NCI-H2171 (cell line): ENCODE measurements at places on chromosomes 12 and 14.

GRCh38 chr12:130499474-130499873, 161.8 kb downstream of the PIWIL1 start:
- no peak for DNase-seq

DNA sequence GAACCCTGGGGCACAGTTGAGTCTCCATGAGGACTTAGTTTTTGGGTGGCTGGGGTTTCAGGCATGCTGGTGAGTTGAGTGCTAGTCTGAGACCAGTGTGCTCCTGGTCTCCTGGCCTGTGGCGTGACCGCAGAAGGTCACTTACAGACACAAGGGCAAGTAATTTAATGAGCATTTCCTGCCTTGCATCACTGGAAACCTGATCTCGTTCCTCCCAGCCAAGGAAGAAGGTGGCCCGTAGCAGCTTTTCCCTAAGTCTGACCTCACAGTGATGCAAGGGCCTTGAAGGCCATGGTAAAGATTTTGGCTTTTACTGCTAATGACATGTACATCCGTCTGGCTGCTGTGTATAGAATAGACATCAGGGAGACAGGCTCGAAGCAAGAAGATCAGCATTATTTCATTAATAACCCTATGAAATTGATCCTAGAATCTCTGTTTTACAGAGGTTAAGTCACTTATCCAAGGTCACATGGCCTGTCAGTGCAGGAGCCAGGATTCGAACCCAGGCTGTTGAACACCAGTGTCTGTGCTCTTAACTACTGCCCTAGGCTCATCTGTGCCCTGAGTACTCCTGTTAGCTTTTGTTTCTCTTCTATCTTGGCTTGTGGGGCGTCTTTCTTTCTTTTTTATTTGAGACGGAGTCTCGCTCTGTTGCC, 4.6 kb downstream of the TMEM120B start:
- DNase-seq: no peak

DNA sequence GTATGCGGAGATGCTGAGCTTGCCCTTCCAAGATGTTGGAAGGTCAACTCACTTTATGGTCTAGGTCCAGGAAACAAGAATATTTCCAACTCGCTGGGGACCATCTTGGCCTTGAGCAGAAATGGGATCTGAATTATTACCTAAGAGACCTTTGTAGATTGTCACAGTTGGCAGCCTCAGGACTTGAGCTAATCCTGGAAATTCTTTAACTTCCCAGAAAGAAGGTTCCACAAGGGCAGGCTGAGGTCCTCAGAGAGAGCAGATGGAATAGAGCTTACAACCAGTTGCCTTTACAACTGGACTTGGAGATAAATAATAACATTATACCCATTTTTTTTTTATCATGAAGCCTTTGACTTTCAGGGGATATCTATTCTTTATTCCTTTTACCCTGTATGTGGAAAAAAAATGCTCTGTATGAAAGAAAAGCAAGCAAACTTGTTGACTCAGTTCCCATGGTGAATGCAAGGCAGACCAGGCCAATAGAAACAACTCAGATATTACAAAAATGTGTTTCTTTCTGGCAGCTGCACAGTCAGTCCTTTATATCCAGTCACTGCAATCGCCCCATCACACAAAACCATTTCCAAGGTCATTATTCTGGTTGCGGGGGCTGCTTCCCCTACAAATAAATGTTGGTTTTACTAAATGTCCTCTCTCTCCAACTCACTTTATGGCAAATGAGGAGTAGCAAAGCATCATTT, 401.4 kb downstream of the ZFP36L1 start:
- DNase-seq: no peak

DNA sequence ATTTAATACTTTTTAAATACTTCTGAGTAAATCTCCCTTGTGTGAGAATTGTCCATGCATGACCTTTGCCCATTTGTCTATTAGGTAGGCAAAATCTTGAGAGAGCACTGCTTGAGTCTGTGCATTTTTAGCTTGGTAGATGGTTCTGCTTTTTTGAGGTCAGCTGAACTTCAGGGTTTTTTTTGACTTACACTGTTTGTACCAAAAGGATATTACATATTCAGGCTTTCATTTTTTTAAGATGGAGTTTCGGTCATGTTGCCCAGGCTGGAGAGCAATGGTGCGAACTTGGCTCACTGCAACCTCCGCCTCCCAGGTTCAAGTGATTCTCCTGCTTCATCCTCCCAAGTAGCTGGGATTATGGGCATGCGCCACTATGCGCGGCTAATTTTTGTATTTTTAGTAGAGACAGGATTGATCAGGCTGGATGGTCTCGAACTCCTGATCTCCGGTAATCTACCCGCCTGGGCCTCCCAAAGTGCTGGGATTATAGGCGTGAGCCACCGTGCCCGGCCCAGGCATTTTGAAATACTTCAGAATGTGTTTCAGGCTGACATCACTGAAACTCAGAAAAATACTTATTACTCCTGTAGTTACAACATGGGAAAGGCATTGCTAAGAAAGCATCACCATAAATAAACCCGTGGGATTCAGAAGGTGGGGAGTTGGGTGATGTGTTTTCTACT, 11.1 kb downstream of the RASSF3 start:
- DNase-seq: no peak

GRCh38 chr14:67079846-67080245, 109.4 kb upstream of the GARIN2 start:
- no peak for DNase-seq

DNA sequence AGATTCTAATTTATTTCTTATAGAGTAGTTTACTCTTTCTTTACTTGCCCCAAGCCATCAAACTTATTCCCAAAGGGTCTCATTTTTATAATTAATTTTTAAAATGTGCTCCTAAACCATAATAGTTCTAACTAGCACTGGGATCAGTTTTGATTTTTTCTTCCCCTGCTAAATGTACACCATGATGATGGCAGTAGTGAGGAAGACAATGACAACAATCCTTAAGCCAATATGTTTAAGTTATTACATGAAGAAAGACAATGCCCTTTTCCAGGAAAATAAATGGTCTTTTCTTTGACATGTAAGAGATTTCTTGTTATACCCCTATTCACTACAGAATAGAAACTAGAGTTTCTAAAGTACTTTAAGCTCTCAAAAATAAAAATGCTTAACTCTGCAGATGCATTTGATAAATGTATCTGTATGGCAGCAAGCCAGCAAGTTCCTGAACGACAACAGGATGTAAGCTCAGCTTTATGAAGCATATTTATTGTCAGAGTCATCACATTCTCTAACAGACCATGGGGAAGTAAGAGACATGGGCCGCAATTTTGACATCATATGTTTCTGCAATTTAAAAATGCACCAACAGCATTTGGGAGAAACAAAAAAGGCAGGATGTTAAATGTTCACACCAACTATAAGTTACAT, 36.0 kb upstream of the SNX6 start:
- no peak for DNase-seq

GRCh38 chr12:115407036-115407435, 723.1 kb upstream of the TBX3 start:
- no peak for DNase-seq

DNA sequence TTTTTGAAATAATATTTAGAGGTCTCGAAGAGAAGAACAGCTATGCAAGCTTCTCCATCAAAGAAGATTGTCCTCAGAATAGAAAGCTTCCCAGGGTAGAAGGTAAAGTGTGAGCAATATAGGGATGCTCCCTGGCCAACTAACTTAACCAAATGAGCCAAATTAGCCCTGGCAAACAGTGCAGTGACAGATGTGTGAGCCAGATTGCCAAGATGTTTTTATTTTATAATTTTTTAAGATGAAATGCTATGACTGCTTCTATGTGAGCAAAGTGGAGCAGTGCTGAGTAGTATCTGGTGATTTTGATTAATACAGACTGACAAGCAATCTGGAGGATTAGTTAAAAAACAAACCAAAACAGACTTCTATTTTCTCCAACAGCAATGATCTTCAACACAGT, 202.1 kb downstream of the NOVA1 start:
- no peak for DNase-seq

- DNase-seq: no peak
Observed at GRCh38 chr12:15677228-15677627, 112.0 kb downstream of the EPS8 start.

DNA sequence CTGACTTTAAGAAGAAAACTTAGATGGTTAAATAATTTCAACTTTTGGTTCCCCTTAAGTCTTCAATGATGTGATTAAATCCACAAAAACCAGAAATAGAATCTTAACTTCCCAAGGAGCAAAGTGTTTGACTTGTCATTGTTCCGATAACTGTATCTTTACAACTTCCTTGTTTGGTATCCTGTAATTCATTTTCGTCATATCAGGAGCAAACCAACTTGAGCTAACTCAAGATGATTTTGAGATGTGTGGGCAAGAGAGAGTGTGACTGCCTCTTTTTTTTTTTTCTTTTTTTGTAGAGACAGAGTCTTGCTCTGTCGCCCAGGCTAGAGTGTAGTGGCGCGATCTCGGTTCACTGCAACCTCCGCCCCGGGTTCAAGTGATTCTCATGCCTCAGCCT, 25.3 kb downstream of the DRAM1 start:
- DNase-seq: no peak

GRCh38 chr14:90034835-90035525, 26.8 kb upstream of the KCNK13 start:
- DNase-seq: no peak

- no peak for DNase-seq
Observed at GRCh38 chr14:35999294-35999693, 173.2 kb downstream of the BRMS1L start.

GRCh38 chr12:112843287-112843686, 51.7 kb downstream of the RPH3A start:
- peak; percentile 86 for DNase-seq

DNA sequence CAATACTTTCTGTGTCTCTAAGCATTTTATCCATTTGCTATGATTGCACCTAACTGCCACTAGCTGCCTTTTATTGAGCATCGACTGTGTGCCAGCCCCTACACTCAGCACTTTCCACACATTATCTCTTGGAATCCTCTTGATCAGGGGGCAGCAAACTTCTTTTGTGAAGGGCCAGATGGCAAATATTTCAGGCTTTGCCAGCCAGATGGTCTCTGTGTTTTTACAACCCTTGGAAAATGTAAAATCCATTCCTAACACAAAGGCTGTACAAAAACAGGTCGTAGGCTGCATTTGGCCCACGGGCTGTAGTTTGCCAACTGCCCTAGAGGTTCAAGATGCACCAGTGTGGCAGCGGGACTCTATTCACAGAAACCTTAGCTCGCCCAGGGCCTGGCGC, 19.5 kb downstream of the FOXN4 start:
- DNase-seq: peak; percentile 51

DNA sequence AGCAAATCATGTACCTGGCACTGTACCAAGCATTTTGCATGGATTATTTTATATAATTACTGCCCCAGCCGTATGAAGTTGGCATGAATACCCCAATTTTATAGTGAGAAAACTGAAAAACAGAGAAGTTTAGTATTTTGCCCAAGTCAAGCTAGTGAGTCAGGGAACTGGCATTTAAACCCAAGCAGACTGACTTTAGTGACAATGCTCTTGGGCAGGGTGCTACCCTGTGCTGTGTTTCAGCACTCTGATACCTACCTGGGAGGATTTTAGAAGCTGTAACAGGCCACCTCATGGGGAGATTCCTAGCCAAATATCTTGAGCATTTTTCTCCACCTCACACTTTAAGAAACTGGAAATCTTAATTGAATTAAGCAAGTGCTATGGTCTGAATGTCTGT, 98.1 kb upstream of the MAX start:
- DNase-seq: no peak

DNA sequence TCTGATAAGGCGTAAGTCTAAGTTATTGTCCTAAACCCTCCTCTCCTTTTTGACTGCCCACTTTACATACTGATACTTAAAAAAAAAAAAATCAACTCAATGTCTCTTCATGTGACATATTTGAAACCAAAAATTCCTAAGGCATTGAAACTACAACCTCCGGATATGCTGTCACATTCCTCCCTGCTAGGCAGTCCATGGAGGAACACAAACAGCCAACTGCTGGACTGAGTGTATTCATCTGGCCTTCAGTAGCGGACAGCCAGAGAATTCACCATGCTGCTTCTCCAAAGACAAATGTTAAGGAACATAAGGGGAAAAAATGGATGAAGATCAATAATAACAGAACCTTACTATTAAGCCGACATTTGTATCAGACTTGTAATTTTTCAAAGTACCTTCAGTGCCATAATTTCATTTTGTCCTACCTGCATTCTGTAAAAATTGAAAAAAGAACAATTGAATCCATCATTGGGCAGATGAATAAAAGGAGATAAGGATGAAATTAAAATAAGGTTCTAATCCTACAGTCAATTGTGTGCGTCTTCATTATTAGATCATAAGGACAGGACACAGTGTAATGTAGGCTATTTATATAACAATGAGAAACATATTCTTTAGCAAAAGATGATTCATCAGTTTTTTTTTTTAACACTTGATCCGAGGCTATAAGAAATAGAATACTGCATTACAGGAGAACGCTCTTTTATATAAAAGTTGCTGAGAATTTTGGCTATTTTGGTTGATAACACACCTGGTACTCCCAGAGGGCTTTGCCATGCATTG, 12.2 kb downstream of the RERG start:
- no peak for DNase-seq

DNA sequence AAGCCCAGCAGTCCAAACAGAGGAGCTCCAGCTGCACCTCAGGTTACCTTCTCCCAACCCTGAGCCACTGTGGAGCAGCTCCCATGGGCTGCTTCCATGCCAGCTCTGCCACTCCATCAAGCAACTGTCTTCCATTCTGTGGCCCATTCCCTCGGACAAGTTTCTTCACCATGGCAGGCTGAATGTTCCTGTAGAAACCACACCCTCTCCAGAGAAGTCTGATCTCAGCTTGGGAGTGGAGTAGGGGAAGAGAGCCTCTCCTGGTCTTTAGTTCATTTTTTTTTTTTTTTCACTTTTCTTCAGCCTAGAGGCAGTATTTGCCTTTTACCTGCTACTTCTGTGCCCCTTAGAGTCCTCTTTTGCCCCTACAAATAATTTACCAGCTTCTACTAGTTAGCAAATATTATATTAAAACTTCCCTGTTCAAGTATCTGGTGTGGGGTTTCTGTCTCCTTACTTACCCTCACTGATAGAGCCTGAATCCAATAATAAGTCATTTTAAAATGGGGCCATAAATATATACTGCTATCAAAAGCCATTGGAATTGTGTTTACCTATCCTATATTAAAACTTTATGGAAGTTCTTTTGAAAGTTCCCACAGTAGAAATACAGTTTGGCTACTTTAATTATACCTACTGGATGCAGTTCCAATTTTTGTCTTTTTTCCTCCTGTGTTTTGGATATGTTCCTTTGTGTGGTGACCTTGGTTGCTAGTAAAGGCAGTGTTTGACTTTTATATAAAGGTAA, 11.7 kb upstream of the SLC17A8 start:
- DNase-seq: no peak
